Upper lobe of left lung (tissue), 6 donors: ENCODE measurements at places on chromosomes 5 and 9.
A peak's percentile ranks its signal among the peaks of the same experiment; 100 is the strongest.

GRCh38 chr5:168858994-168859393 is 279.8 kb upstream of the PANK3 start:
- no peak for DNase-seq
- H3K36me3 ChIP-seq, result no peaks in the 10 kb centered on the region
- H3K27me3 ChIP-seq, result no peaks in the 10 kb centered on the region

DNA sequence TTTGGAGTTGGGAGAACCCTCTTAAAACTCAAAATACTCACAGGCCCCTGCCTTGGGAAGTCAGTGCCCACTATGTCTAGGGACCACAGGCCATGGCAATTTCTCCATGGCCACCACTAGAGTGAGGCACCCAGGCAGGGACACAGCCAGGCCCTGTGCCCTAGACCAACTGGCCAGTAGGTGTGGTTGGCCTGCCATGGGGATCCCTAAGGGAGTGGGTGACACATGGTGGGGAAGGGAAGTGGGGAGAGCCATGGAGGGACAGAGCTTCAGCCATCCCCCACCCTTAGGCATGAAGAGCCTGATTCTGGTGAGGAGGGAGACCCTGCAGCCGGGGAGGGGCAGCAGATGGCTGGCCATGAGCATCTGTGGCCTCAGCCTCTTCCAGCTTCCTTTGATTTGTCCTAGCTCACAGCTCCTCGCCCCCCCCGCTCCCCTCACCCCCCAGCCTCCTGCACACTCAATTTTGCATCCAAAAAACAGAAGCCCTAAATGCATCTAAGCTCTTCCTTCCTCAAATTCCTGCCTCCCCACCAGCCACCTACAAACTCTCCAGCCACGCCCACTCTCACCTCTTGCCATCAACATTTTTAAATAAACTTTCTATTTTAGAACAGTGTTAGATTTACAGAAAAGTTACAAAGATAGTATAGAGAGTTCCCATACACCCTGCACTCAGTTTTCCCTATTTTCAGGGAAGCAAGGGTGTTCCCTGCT is 1.6 kb upstream of the DBN1 start:
- H3K27ac ChIP-seq, result peak overlapping the region; percentile 84
- H3K27me3 ChIP-seq, result no peaks in the 10 kb centered on the region
- H3K4me1 ChIP-seq, result peaks cover 45% of the 10 kb centered on the region
- no peaks in the 10 kb centered on the region for H3K36me3 ChIP-seq
- no peak overlapping the region for H3K4me3 ChIP-seq

- no peak overlapping the region for H3K27ac ChIP-seq
- no peaks in the 10 kb centered on the region for H3K36me3 ChIP-seq
- no peak overlapping the region for H3K4me3 ChIP-seq
- H3K4me1 ChIP-seq, result no peaks in the 10 kb centered on the region
Observed at GRCh38 chr9:110532908-110533665, 46.5 kb downstream of the SVEP1 start.

GRCh38 chr5:61974680-61975079 is 331.3 kb upstream of the KIF2A start:
- H3K4me1 ChIP-seq, result no peaks in the 10 kb centered on the region
- H3K4me3 ChIP-seq, result no peak overlapping the region
- H3K27ac ChIP-seq, result no peak overlapping the region
- H3K27me3 ChIP-seq, result no peaks in the 10 kb centered on the region
- no peak for DNase-seq

DNA sequence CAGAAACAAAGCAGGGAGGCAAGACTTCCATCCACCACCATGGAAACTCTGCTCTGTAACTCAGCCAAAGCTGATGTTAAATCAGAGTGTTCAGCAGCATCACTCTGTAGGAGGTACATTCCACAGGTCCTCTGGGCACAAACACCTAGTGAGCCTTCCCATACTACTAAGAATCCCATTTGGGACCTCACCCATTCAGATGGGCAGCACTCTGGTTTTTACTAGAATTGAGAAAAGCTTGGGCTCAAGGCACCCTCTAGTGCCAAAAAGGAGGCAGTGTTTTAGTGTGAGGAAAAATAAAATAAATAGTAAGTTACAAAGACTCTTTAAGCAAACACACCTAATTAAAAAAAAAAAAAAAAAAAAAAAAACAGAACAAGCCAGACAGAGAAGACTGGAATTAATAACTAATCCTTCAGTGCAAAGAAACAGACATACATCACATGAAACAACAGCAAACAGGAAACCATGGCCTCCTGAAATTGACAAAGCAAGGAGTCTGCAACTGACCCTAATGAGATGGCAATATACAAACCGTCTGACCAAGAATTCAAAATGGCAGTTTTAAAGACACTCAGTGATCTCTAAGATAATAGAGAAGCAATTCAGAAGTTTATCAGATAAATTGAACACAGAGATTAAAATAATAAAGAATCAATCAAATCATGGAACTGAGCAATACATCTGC is 159.5 kb downstream of the GNA14 start:
- H3K27me3 ChIP-seq, result no peaks in the 10 kb centered on the region
- DNase-seq, result no peak
- H3K36me3 ChIP-seq, result no peaks in the 10 kb centered on the region
- H3K4me1 ChIP-seq, result no peaks in the 10 kb centered on the region
- H3K27ac ChIP-seq, result no peak overlapping the region

DNA sequence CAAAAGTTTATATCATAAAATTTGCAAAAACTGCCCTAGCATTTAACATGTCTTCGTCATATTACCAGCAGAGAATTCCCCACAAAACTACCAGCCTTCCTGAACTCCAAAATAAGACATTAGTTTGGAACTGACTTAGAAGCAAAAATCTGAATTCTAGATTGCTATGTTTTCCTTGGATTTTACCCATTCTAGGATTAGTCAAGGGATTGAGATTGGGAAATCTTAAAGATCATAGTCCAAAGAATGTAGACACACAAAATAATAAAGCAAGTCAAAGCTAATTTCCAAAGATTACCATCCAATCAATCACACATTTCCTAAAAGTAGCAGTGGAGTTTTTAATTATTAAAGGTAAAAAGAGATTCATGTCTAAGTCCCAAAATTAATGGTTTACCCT is 138.2 kb downstream of the NFIB start:
- no peak overlapping the region for H3K27ac ChIP-seq
- no peak overlapping the region for H3K4me3 ChIP-seq
- H3K27me3 ChIP-seq, result no peaks in the 10 kb centered on the region
- DNase-seq, result no peak

GRCh38 chr9:130286781-130287428 is 21.3 kb downstream of the HMCN2 start:
- no peak overlapping the region for H3K4me3 ChIP-seq
- H3K36me3 ChIP-seq, result no peaks in the 10 kb centered on the region
- DNase-seq, result no peak

DNA sequence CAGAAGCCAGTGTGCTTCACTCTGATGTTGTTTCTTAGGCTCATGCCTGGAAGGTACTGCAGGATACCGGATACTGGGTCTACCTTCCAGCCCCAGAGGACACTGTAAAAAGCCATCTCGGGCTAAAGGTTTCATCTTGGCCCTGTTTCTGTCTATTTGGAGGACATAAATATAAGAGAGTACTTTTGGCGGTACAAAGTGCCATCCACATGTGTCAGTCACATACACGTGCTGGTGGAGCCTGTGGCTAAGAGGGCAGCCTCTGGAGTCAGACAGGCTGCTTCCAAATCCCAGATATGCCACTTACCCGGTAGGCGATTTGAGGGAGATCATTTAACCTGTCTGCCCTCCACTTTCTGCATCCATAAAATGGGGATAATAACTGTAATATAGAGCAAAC is 160.4 kb downstream of the NR3C1 start:
- no peak for DNase-seq
- no peaks in the 10 kb centered on the region for H3K36me3 ChIP-seq
- H3K27ac ChIP-seq, result no peak overlapping the region
- H3K4me3 ChIP-seq, result no peak overlapping the region

DNA sequence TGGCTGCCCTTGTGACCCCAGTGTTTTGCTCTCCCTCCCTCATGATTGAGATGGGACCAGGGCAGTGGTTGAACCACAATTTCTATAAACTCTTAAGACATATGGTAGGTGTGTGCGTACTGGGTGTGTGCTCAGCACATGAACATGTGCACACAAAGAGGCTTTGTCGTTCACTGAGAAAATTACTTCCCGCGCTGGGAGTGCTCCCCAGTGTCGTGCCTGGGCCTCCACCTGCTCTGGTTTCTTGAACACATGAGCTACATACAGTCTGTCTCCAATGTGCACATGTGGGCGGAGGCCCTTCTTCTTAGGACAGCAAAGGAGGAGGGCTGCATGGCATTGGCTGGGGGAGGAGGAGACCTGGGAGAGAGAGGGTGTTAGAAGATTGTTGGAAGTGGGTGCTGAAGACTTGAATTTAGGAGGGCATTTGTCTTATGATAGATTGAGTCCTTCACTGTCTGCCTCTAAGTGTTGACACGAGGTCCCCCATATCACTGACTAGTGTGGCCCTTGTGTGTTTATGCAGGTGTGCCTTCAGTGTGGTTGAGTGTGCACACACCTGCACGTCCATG is 170.0 kb downstream of the CACNA1B start:
- no peak overlapping the region for H3K27ac ChIP-seq
- H3K36me3 ChIP-seq, result no peaks in the 10 kb centered on the region
- DNase-seq, result peak; percentile 6
- H3K4me3 ChIP-seq, result no peak overlapping the region
- H3K27me3 ChIP-seq, result no peaks in the 10 kb centered on the region

DNA sequence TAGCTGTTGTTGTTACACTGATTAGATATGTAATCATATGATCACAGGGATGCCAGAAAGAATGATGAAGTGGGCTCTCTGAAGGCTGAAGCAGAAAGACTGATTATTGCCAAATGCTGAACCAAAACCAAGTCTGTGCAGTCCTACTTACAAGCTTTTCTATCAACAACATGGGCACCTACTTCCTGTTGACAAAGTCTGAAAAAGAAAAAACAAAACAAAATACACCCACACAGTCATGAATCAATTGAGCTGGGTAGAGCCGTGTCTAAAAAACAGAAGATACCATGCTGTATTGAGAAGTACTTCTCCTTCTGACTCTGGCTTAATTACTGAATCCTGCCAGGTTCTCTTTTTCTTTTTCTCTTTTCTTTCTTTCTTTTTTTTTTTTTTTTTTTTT is 363.4 kb downstream of the RAB3C start:
- no peaks in the 10 kb centered on the region for H3K27me3 ChIP-seq
- no peaks in the 10 kb centered on the region for H3K4me1 ChIP-seq
- no peak for DNase-seq
- H3K27ac ChIP-seq, result no peak overlapping the region
- no peak overlapping the region for H3K4me3 ChIP-seq

DNA sequence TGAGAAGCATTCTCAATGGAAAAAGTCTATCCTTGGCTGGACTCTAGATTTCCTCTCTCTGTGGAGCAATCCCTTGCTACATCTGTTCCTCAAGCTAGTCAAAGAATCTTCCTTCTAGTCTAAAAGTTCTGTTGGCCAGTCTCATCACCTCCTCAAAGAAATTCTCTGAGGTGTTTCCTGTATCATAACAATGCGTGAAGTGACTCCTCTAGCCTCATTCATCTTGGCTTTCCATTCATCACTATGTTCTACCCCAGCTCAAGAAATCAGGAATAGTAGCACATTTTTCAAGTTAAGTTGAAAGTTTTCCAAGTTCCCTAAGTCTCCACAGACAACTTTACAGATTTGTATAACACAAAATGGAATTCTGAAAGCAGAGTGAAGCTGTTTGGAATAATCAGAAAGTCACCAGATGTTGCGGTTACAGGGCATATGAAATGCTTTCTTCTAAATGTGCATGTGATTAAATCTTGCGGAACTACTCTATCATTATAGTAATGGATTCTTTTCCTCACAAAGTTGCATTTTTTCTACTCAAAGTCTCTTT is 176.6 kb upstream of the FREM1 start:
- DNase-seq, result no peak
- no peak overlapping the region for H3K4me3 ChIP-seq
- H3K36me3 ChIP-seq, result no peaks in the 10 kb centered on the region
- no peak overlapping the region for H3K27ac ChIP-seq
- no peaks in the 10 kb centered on the region for H3K4me1 ChIP-seq

- no peaks in the 10 kb centered on the region for H3K36me3 ChIP-seq
- H3K4me3 ChIP-seq, result no peak overlapping the region
- no peak overlapping the region for H3K27ac ChIP-seq
- H3K4me1 ChIP-seq, result peaks cover 5% of the 10 kb centered on the region
- no peaks in the 10 kb centered on the region for H3K27me3 ChIP-seq
- no peak for DNase-seq
Observed at GRCh38 chr9:132126680-132127236, 35.1 kb upstream of the NTNG2 start.

DNA sequence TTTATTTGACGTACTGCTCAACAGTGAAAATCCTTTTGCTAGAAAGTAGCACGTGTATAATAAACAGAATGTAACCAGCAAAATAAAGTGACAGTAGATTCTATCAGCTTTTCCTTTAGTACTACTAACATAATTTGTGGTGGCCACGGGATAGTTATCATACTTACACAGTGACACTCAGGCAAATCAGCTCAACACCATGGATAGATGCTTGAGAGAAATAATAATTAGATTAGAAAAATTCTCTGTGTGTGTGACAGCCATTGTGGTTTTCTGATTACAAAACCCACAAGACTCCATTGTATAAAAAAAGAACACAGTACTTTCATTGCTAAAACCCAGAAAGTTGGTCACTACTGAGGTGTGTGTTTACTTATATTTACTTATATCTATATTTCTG is 101.1 kb downstream of the MUSK start:
- H3K27me3 ChIP-seq, result no peaks in the 10 kb centered on the region
- H3K4me3 ChIP-seq, result no peak overlapping the region
- no peak for DNase-seq
- no peak overlapping the region for H3K27ac ChIP-seq
- H3K36me3 ChIP-seq, result no peaks in the 10 kb centered on the region
- no peaks in the 10 kb centered on the region for H3K4me1 ChIP-seq

GRCh38 chr5:111215971-111216370 is 8.2 kb upstream of the CAMK4 start:
- no peak overlapping the region for H3K27ac ChIP-seq
- H3K36me3 ChIP-seq, result no peaks in the 10 kb centered on the region
- H3K4me1 ChIP-seq, result no peaks in the 10 kb centered on the region
- H3K4me3 ChIP-seq, result no peak overlapping the region
- no peak for DNase-seq
- H3K27me3 ChIP-seq, result no peaks in the 10 kb centered on the region

- peaks cover 14% of the 10 kb centered on the region for H3K4me1 ChIP-seq
- H3K4me3 ChIP-seq, result no peak overlapping the region
- no peaks in the 10 kb centered on the region for H3K27me3 ChIP-seq
- no peak for DNase-seq
Observed at GRCh38 chr5:154296525-154297159, 106.1 kb downstream of the GALNT10 start.

DNA sequence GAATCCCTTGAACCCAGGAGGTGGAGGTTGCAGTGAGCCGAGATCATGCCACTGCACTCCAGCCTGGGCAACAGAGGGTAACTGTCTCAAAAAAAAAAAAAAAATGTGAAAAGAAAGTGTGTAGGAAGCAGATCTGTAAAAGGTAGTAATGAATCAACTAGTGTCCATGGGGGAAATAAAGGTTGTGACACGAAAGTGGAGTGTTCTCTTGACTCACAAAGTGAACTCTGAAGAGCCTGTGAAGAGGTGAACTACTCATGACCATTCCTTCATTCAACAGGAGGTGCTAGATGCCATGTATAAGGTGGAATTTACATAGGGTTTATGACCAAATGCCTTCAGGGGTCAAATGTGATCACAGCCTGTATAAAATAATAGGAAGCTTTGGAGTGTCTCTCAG is 12.8 kb downstream of the IQGAP2 start:
- H3K27me3 ChIP-seq, result no peaks in the 10 kb centered on the region
- no peak overlapping the region for H3K27ac ChIP-seq
- H3K4me1 ChIP-seq, result no peaks in the 10 kb centered on the region
- H3K4me3 ChIP-seq, result no peak overlapping the region
- DNase-seq, result no peak

GRCh38 chr5:120463991-120464626 is at the start of gene PRR16:
PRR16 (plus strand) TSS chr5:120464300.
- no peaks in the 10 kb centered on the region for H3K36me3 ChIP-seq
- H3K4me3 ChIP-seq, result peak within 1 kb of the TSS; percentile 44
- no peaks in the 10 kb centered on the region for H3K27me3 ChIP-seq
- peak within 1 kb of the TSS; percentile 16 for H3K27ac ChIP-seq
- peaks cover 20% of the 10 kb centered on the region for H3K4me1 ChIP-seq
- DNase-seq, result peak; percentile 41
